ENCODE measurements at places on chromosomes 1 and 21.

- DNase-seq: no peak
Observed at GRCh38 chr21:38489729-38490128, 8.5 kb downstream of the ERG start.

DNA sequence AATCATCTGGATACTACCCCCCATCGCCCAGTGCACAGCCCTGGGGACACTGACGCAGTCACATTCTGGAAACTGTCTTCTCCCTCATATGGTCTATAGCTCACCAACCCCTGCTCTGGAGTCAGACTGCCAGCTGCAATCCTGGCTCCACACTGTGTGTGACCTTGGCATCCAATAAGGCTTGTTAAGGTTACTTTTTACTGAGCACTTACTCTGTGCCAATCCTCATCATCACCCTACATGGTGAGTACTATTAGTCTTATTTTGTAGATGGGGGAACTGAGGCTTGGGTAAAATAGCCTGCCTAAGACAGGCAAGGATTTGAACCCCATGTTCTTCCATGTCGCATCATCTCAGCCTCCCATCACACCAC is 34.9 kb downstream of the AHDC1 start:
- DNase-seq: no peak

DNA sequence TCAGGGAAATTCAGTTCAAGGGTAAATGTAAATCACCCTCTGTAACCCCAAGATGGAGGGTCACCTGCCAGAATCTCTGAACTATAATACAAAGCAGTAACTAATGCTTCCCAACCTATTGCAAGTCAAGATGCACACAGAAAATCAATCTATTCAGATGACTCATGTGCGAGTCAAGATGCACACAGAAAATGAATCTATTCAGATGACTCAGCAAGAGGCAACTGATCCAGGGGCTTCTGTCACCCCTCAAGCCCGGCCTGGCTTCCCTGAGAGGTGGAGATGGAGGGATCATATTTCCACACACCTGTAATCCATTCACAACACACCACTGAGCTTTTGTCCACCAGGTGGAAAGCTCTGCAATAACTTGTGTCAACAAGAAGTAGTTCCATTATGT is 17.4 kb upstream of the HIVEP3 start:
- no peak for DNase-seq

GRCh38 chr1:71083271-71083670 is 2.4 kb upstream of the ZRANB2 start:
- DNase-seq: no peak

DNA sequence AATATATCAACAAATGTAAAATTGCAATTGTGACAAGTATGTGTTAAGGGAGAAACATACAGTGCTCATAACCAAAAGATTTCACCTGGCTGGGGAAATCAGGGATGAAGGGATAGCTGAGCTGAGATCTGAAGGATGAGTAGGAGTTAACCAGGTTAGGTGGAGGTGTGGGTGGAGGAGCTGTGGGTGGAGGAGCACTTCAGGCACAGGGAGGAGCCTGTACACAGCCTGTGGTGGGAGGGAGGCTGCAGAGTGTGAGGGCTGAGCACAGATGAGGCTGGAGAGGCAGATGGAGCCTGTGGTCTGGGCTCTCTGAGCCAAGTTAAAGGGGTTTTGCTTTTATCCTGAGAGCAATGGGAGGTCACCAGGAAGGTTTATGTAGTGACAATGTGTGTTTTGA is 111.9 kb downstream of the XCL2 start:
- DNase-seq: no peak

GRCh38 chr1:176211396-176212165 is 4.5 kb upstream of the COP1 start:
- DNase-seq: no peak

DNA sequence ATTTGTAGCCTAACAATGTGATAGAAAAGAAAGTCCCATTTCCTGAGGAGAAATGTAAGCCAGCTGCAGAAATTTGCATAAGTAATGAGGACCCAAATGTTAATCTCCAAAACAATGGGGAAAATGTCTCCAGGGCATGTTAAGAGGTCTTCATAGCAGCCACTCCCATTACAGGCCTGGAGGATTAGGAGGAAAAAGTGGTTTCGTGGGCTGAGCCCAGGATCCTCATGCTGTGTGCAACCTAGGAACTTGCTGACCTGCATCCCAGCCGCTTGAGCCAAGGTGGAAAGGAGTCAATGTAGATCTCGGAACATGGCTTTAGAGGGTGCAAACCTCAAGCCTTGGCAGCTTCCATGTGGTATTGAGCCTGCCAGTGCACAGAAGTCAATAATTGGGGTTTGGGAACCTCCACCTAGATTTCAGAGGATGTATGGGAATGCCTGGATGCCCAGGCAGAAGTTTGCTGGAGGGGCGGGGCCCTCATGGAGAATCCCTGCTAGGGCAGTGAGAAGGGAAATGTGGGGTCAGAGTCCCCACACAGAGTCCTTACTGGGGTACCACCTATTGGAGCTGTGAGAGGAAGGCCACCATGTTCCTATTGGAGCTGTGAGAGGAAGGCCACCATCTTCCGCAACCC is 14.2 kb upstream of the F13B start:
- DNase-seq: no peak

DNA sequence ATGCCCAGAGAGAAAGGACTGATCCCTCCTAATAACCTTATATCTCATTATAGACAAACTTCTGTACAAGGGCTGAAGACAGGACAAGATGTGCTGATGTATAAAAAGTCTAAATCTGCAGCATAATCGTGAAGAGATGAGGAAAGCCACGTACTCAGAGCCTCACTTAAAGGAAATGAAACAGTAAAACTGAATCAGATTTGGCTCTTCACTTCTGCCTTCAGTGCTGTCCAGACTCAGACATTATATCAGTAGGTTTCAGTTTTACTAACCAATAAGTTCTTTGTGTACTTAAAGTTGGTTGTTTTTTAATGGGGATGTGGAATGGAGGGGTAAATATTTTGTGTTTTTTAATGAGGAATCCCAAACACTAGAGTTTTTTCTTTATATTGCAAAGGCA is 45.3 kb upstream of the RGS1 start:
- no peak for DNase-seq

DNA sequence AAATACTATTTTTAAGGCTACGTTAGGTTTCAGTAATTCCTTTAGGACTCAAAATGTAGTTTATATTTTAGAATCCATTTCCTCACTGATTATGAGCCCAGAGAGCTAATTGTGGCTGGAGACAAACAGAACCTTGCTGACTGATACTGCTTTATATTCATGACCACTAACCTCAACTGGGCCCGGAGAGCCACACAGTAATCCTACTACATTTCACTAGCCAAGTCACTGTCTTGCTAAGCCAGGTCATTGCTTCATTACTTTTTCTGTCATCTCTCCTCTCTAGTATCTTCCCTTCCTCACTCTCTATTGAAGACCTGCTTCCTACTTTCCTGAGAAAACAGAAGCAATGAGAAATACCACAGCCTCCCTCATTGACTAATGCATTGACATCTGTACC is 24.7 kb downstream of the IL23R start:
- no peak for DNase-seq

DNA sequence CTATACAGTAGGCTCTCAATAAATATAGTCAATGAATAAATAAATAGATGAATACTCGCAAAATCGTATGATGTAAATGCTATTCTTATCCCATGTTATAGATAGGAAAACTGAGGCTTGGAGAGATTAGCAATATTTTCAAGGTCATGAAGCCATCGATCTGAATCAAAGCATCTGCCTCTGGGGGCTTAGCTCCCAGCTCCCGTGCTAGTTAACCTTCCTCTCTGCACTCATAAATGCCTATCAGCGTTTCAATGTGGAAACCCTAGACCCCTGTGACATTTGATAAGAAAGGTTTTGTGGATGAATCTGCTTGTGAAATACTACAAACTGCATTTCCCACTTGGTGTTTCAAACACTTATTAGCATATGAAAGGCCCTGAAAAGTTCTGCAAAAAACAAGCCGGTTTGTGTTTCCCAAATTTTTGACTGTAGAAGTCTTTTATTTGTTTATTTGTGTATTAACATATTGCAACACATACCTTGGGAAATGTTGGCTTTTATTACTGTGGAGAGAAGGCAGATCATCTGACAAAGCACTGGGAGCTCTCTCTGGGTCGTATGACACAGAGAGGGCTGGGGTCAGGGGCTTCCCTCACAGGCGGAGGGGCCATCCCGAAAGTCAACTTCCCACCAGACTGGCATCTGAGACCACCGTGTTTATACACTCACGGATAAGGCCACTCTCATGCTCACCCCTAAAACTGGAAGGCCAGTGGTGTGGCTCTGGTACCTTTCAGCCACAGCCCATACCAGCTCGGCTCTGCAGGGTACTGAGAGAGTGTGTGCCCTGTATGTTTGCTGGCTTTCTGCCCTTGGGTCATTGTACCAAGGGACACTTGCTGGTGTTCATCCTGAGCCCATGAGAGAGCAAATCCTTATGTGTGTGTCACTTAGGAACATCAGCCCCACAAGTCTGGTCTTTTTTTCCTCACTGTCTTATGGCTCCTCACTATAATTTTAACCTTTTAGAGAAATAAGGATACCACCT is 993 bp upstream of the PROK1 start:
- DNase-seq: no peak

DNA sequence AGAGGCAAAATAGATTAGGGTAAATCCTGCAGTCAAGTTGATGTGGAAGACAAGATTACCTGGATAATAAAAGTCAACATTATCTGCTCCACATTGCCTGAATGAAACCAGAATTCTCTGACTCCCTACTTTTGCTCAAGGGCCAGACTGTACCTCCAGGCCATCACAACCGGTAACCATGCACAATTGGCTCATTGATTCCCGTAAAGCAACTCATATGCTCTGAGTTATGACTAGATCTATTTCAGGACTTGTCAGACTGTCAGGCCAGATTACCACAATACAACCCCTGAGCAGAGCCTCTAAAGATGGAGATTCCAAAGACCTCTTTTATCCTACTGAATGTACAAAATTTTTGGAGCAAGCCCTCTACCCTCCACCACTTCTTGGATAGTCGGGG is 90.4 kb downstream of the ODF2L start:
- DNase-seq: no peak

DNA sequence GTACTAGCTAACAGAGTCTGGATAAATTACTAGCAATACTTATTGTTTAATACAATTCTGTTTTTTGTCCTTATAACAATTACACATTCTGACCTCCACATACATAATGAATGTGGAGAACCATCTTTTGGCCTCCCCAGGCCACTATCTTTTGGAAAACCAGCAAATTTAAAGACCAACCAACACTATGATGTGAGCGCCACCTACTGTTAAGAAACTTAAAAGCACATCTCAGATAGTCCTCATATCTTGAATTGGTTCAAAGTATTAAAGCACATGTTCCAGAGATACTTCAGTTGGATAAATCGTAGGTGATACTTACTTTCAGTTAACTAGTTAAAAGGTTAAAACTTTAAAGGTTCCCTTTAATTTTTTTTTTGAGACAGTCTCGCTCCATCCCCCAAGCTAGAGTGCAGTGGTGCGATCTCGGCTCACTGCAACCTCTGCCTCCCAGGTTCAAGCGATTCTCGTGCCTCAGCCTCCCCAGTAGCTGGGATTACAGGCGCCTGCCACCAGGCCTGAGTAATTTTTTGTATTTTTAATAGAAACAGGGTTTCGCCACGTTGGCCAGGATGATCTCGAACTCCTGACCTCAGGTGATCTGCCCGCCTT is 29.3 kb upstream of the USP1 start:
- DNase-seq: no peak

DNA sequence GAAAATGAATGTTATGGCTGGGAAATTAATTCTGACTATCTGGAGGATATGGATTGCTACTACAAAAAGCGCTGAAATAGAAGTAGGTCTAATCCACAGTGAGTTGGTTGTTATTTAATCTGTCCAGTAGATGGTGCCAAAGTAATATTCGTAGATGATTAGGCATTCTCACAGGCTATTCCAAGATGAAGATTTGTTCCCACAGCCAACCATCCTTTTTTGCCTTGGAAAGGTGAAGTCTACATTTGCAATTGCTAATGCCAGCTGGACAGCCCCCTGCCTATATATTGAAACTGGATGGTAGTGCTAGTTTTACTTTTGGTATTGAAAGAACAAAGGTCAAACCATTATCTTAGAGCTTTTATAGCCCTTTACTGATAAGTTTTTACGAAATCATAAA is 43.8 kb downstream of the RBM11 start:
- no peak for DNase-seq

DNA sequence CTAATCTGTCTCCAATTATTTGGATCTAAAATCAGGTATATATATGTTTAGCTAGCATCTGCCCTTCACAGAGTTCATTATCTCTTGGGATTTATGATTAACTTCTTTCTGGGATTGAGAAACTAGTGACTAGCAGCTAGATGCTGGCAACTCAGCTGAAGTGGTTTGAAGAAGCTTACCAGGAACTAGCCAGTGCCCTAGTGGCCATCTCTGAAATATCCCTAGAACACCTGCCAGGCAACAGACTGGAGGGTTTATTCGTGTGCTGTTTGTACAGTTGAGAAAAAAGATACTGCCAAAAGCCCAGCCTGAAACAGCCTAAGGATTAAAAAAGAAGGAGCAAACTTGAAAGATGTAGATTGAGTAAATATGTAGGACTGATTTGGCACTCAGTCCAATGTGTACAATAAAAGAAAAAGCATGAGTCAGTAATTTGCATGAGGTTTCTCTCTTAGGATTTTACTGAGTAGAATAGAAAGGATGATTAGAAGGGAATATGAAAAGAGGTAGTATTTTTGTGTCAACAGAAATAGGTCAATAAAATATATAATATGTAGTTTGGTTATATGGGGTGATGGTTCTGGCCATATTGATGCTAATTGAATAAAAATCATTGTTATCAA is 1144.6 kb upstream of the ADGRL2 start:
- no peak for DNase-seq

DNA sequence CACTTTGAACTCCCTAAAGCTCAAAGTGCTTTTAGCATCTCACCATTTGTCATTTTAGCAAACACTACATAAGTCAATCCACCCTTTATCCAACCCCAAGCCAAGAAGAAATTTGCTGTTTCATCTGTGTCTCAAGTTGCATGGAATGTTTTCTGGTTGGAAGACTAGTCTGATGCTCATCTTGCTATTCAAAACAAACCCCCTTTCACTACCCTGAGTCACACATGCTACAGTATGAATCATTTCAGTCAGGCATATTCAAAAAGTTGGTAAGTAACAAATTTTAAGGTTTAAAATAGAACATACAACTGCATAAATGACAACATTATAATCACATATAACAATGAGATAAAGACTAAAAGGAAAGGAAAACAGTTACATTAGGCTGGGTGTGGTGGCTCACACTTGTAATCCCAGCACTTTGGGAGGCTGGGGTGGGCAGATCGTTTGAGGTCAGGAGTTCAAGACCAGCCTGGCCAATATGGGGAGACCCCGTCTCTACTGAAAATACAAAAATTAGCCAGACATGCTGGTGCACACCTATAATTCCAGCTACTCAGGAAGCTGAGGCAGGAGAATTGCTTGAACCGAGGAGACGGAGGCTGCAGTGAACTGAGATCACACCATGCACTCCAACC is 38.7 kb downstream of the DSTYK start:
- no peak for DNase-seq

- no peak for DNase-seq
Observed at GRCh38 chr1:181010789-181011188, 11.9 kb downstream of the STX6 start.

- DNase-seq: no peak
Observed at GRCh38 chr1:17561247-17561548, 21.7 kb downstream of the ARHGEF10L start.

Data from CD4-positive, alpha-beta T cell treated with Interleukin-15 for 1 hour (primary cell).